ENCODE measurements at places on chromosomes 13 and 19.

DNA sequence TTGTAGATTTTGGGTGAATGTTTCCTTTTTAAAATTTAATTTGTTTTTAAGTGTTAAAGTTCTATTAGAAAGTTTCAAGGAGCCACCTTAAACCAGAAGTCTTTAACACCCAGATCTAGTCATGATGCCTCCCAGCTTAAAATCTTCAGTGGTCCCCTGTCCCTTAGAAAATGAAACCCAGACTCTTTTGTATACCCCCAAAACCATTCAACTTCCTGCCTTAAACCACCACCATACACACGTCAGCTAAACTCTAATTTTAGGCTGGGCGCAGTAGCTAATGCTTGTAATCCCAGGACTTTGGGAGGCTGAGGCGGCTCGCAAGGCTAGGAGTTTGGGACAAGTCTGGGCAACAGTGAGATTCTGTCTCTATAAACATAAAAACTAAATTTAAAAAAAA is 37.9 kb downstream of the N4BP2L1 start:
- DNase-seq = no peak

- no peak for DNase-seq
These were observed 108.7 kb upstream of the UBL3 start for GRCh38 chr13:29959086-29959485.

DNA sequence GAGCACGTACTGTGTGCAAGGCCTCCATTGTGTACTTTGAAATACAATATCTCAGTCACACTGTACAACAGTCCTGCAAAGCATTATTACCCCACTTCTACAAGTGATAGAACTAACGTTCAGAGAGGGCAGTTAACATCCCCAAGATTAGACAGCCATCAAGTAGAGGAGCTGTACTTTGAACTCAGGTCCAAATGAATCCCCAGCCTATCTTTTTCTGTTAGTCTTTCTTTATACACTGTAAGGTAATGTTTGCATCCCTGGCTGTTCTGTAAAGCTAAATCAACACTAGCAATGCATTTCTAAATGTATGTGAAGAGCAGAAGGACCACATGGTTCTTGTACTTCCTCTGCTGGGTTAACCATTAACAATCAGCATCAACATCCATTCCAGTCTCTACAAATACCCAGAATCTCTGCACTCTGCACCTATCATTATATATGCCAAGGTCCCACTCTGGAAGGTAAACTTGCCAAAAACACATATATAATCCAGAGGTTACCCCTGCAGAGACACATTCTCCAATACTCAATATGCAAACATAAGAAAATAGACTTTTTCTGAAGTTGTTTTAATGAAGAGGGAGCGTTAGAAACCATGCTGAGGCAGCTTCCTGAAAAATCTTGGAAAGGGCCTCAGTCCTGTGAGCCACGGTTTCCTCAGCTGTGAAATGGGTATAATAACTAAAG is 182.3 kb downstream of the MZT1 start:
- DNase-seq = no peak

DNA sequence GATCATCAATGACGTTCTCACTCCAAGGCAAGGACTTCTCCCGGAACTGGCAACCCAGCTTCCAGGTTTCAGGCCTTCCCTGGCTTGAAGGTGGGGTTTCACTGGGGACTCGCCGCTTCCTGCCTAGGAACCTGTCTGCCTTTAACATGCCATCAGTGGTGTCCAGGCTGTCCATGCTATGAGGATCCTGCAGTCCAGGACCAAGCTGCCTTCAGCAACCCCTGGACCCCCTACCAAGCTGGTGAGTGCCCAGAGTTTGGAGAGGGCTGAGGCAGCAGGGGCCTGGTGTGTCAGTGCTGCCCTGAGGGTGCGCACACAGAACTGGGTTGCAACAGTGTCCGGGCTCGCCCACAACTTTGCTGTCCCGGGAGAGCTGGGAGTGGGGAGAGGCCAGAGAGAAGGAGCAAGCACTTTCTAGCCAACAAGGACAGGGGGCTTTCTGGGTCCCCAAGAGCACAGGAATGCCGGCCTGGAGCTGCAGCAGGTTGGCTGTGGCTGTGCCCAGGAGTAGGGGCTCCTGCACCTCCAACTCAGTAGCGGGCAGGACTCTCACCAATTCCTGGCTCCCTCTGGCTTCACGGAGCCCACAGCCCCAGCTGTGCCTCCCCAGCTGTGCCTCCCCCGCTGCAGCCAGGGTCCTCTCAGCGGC is 1563.2 kb upstream of the MIR17HG start:
- no peak for DNase-seq

DNA sequence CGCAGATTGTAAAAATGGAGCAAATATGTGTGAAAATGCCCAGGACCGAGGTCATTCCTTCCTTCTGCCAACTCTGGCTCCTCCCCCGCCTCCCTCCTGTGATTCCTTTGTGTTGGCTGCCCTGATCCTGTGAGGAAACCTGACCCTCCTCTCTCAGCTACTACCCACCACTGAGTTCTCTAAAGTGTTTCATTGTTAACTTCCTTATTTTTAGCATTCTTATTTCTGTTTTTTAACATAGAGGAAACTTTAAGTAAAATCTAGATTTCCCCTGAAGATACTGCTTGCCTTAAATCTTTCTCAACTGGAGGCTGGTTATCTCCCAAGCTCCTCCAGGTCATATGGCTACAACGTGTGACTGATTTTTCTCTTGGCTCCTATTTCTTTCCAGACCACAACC is 21.7 kb upstream of the FBXL3 start:
- DNase-seq = peak; percentile 75

DNA sequence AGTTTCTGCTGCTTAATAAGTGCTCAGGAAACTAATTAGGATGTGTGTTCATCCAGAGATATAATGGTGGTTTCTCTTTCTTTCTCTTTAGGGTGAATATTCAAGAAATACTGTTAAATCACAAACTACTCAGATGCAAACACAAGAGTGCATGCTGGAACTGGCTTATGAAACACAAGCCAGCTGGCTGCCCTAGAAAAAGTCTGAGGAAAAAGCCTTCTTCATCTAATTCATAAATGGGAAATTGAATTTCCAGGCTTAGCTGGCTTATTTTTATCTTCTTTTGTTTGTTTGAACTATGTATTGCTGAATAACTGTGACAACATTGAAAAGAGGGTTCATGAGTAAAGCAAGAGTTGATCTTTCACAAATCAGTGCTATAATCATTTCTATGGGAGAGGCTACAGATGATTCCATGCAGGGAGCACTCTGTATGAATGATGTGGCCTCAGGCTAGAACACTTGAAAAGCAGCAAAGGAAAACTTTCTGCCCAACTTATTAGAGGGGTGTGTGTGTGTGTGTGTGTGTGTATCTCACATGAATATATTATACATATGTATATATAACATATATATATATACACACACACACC is 69.8 kb upstream of the SCEL start:
- no peak for DNase-seq

- no peak for DNase-seq
These were observed 697.0 kb downstream of the LIG4 start for GRCh38 chr13:107518292-107518691.

DNA sequence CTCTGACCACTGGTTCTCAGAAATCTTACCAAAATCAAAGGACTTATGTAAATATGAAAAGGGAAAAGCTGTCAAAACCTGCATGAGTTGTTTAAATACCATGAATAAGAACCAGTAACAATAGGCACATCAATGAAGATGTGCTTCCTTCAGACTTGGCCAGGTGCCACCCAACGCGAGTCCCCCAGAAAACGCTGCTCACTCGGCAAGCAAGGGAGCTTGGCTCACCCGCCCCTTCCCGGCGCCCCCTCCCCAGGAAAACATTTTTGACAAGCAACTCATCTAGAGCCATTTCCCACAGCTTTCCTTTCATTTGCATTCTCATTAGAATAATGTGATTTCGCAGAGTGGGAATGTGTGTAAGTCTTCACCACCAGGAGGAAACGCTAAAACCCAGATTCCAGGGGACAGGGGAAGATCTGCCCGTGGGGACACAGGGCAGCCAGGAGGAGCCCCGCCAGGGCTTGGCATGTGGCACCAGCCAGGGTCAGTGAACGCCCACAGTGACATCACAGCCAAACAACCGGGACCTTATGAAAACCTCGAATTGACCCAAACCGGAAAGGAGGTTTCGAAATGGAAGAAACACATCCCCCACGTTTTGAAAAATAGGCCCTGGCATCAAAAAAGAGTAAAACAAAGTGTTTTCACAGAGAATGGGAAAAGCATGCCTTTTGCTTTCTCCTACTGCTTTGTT is 366.2 kb upstream of the TSHZ3 start:
- DNase-seq = peak; percentile 55

- DNase-seq = no peak
These were observed 4.8 kb downstream of the DLEU7 start for GRCh38 chr13:50838701-50839100.

DNA sequence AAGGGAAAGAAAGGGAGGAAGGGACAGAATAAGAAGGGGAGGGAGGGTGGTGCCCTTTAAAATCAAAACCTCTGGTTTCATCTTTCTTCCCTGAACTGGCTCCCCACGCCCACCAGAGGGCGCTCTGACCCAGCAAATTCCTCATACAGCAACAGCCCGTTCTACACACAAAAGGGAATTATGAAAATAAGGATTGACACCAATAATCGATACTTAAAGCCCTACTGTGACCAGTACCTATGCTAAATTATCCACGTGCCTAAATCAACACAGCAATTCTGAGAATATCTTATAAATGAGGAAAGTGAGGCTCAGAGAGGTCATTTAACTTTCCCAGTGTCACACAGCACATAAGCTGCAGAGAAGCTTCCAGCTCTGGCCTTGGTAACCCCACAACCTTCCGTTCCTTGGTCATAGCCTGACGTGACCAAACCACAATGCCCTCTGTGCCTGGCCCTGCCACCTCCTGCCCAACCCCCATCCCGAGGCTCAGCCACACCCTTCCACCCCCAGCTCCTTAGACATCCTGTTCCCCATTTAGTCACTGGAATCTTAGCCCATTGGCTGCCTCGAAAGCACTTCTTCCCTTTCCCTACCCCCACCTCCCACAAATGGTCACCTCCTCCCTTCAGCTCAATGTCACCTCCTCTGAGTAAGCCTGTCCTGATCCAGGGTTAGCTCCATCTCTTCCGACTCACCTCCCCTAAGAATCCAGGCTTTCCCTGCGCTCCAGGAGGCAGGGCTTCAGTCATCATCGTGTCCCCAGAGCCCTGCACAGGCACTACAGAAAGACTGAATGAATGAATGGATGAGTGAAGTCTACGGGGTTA is 34.2 kb upstream of the PNMA8B start:
- DNase-seq = peak; percentile 72

DNA sequence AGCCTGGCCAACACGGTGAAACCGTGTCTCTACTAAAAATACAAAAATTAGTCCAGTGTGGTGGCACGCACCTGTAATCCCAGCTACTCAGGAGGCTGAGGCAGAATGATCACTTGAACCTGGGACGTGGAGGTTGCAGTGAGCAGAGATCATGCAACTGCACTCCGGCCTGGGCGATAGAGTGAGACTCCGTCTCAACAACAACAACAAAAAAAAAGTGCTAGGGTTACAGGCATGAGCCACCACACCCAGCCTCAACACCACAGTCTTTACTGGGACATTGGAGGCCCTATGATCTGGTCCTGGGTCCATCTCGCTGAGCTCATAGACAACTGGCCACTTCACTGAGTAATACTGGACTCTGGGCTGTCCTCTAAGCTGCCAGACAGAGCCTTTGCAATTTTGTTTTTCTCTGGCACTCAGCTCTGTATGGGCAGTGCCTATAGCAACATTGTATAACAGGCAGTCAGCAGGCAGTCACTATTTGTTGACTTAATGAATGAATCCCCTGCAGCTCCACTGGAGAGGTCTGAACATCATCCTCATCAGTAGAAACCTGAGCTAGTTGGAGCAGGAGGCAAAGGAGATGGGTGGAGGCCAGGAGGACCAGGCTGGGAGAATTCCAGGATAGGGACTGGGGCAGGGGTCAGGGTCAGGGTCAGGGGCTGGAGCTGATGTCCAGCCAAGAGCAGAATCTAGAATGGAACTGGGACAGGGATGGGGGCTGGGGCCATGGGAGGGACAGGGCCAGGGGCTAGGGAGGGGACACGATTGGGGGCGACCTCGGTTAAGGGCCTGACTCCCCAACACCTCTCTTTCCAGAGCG is 8.1 kb downstream of the BLOC1S3 start:
- DNase-seq = no peak

- DNase-seq = no peak
These were observed 80.7 kb upstream of the STK24 start for GRCh38 chr13:98657506-98658085.

DNA sequence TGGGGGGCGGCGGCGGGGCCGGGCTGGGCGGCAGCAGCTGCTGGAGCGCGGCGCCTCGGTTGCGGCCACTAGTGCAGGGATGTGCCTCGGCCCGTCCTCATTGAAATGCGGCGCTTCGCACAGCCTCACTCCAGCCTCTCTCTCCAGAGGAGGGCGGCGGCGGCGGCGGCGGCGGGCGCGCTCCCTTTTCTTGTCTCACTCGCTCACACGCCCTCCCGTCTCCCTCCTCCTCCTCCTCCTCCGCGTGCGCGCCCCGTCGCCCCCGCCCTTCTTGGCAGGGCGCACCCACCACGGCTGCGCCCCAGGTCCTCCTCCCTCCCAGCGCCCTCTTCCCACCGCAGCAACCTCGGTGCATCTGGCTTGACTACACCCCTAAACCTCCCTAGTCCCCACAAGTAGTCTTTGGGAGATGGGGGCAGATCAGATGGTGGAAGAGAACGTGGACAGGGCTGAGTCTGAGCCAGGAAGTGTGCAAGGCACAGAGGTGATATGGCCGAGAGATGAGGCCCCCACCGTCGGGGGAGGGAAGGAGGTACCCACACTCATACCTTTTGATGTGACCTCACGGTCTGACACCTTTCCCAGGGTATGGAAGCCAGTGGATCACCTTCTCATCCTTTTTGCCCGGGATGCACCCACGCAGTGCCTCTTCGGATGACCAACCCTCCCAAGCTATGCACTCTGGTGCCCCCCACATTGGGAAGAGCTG is at the start of gene DCLK1:
TSS of gene DCLK1 (minus strand) at position 161 of the 709 bp plus-strand sequence.
- peak; percentile 71 for DNase-seq

DNA sequence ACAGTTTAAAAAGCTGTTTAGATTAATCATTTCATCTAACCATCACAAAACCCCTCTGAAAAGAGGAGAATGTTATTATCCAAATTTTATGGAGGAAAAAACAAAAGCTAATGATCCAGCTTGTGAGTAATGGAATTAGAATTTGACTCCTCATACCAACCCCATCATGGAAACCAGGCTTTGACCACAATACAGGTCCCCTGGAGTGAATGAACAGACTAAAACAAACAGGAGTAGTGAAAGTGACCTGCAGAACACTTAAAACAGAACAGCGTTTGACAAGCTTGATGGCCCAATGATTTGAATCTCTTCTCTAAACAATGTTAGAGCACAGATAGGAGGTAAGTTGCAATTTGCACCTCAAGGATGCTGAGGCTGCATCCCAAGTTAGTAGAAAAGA is 230.0 kb downstream of the DCT start:
- DNase-seq = peak; percentile 93

- no peak for DNase-seq
These were observed 27.1 kb upstream of the MYCBP2 start for GRCh38 chr13:77353995-77354394.

GRCh38 chr13:30292325-30292724 is 15.0 kb downstream of the KATNAL1 start:
- DNase-seq = no peak

DNA sequence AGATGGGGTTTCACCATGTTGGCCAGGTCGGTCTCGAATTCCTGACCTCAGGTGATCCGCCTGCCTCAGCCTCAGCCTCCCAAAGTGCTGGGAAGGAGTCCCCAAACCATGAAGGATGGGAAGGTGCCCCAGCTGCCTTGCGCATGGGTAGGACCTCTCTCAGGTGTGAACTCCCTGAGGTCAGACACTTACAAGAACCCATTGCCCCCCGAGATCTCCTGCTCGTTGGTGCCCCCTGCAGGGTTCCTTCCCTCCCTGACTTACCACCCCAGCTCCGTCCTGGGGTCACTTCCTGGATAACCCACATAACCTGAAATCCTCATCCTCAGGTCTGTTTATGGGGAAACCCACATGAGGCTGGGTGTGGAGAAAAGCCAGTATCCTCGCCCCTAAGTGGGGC is 41.7 kb downstream of the UNC13A start:
- DNase-seq = peak; percentile 13

All from mesendoderm (in vitro differentiated cells).